ENCODE measurements at places on chromosomes 2 and 18.

DNA sequence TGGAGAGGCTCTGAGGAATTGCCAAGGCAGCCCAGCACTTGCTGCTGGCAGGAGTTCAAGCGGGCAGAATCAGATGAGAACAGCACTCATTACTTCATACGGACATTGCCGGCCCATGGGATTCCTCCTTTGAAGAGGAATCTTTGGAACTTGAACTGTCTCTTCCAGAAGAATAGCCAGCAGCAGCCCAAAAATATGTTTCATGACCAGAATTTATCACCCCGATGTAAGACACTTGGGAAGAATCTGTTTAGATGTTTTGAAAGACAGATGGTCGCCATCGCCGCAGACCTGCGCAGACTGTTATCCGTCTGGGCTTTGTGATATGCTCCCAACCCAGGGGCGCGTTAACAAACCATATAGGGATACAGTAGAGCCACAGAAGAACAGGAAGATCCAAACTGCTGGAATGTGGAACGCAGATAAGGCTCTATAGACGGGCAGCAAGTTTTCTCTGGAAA, 3.7 kb upstream of the ADI1 start:
- DNase-seq: no peak

DNA sequence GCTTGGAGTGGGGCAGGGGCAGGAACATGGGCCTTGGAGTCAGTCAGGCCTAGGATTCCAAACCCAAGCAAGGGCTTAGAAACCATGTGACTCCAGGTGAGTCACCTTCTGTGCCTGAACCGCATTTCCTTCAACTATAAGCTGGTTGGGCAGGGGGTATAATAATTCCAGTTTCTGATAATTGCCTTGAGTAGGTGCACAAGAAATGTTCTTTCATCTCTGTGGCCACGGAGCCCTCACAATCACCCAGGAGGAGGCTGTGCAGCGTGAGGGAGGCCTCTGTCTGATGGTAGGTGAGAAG, 112.1 kb upstream of the HAAO start:
- DNase-seq: no peak

DNA sequence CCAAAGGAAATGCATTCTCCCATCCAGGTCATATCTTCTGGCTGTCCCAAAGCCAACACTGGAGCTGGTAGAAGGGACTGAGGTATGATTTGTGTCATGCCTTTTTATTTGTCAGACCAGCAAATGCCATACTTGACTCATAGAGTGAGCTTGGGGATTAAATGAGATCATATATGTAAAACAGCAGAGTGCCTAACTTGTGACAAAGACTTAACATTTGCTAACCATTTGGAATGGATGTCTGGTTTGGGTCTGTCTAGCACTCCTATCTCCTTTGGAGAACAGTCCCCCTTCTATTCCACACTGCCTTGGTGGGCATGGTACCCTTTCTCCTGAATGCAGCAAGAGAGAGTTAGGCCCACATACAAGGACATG, 128.5 kb upstream of the LGALSL start:
- DNase-seq: no peak

GRCh38 chr2:175837046-175837445, 165.0 kb downstream of the LNPK start:
- DNase-seq: no peak

GRCh38 chr18:6929370-6930102, 188.1 kb downstream of the LAMA1 start:
- no peak for DNase-seq
